Foreskin keratinocyte (primary cell): ENCODE measurements at places on chromosomes 11 and 22. TPM values are rescaled to one million over a fixed set of nuclear protein-coding genes. Genes with fewer than 3 reads are reported as not detected.

Gene NRGN
- 4.2 and 4.4 TPM in 2 replicates for total RNA-seq

- no peak for DNase-seq
These were observed 57.9 kb downstream of the DBX1 start for GRCh38 chr11:20102397-20102796.

DNA sequence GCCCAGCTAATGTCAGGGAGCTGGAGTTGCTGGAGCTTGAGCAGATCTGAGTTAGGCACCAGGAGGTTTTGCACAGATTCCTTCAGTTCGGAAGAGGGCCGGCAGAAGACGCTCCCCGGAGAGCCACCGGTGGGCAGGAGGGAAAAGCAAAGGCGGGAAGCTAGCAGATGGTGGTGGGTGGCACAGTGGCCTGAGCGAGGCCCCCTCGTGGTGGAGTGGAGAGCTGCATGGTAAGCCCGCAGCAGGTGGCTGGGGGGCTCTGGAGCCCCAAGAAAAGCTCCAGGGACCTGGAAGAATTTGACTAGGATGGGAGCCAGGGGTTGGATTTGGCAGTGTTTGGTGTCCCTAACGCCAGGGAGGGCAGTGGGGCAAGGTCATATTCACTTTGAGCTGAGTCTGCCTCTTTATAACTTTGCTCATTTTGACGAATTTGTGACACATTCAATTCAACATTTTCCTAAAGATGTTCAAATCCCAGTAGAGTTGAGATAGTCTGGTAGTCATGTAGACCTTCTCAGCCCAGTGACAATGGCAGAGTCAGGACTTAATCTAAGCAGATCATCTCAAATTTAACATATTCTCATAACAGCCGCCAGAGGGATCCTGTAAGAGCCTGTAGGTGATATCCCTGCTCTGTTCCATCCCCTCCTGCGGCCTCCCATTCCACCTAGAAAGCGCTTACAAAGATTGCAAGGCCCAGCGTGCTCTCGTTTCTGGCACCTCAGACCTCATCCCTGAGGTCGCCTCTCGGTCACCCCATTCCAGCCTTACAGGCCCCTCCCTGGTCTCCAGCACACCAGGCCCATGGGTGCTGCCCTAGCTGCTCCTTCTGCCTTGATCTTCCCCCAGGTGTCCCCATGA lies 57.9 kb downstream of the TRIM29 start:
- DNase-seq = no peak

DNA sequence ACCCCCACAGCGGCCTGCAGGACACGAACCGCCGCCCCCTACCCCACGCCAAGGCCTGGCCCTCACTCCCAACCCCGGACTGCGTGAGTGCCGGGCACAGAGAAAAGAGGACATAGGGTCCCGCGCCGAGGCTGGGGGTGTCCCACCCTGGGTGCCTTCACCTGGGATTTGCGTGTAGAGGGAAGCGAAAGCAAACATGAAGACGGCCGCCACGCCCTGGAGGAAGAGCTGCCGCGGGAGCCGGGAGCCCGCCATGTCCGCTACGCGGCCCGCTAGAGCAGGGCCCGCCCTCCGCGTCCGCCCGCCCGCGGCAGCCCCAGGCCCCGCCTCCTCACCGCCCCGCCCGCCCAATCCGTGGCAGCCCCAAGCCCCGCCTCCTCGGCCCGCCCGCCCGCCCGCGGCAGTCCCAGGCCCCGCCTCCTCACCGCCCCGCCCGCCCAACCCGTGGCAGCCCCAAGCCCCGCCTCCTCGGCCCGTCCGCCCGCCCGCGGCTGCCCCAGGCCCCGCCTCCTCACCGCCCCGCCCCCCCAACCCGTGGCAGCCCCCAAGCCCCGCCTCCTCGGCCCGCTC lies at the start of gene LMF2:
Gene LMF2 (minus strand): TSS at position 282 of the 570 bp plus-strand sequence. CDS start 27 bp downstream, at position 255.
- DNase-seq = no peak
